Stimulated activated CD8-positive, alpha-beta memory T cell treated with anti-CD3 and anti-CD28 coated beads, Interleukin-2, amount 100 ng/mL, for 1 hour (primary cell): ENCODE measurements at places on chromosomes 6 and 20.

GRCh38 chr6:128346569-128346968 is 173.8 kb downstream of the PTPRK start:
- no peak for DNase-seq

DNA sequence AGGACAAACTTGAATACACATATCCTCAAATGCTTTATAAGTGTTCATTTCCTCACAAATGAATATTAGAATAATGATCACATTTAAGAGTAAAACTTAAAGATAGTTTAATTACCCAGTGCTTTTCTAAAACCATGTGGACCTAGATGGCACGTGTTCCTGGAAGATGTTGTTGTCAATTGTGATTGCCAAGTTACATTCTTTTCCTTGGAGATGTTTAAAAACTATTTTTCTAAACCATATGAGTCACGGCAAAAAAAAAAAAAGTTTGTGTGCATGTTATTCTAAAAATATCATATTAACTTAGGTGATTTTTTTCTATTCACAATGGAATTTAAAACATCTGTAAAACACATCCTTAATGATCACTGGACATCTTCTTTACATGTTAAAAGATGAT is 51.1 kb downstream of the RCAN2 start:
- DNase-seq = no peak

- DNase-seq = no peak
These were observed 122.5 kb upstream of the TIAM2 start for GRCh38 chr6:154872542-154873114.

GRCh38 chr20:37726971-37727956 is 33.4 kb downstream of the CTNNBL1 start:
- DNase-seq = no peak

GRCh38 chr20:3901028-3901705 is 12.0 kb downstream of the PANK2 start:
- no peak for DNase-seq

DNA sequence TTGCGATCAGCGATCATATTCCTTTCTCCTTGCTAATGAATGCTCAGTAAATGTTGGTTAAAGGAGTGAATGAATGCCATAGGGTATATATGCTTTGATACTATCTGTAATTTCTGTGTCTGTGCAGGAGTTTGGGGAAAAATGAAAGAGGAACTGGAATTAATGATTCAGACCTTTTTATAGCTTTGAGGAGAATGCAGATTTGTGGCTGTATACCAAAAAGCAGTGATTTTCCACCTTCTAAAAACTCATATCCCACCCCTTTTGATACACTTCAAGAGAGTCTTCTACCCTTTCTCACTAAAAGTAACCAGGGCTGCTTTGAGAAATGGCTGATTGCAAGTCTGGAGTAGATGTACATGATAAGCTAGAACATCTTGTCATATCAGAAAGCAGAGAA is 26.6 kb upstream of the SUMO4 start:
- no peak for DNase-seq

DNA sequence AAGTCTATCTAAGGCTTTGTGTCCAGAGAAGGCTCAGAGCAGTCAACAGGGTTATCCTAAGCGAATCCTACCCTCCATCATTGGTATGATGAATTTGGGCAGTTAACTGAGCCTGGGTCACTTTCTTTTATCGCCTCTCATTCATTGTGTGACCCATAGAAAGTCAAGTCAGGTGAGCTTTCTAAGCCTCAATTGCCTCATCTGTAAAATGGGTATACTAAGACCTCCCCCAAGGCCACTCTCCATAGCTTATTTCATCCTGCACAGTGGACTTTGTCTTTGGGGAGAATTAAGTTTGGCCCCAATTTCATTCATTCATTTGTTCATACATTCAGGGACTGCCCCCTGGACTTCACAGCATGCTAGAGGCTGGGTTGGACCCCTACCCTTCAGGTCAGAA is 110.5 kb downstream of the DHX35 start:
- no peak for DNase-seq

GRCh38 chr6:137413482-137413881 is 80.7 kb downstream of the OLIG3 start:
- no peak for DNase-seq

GRCh38 chr6:13450628-13451027 is 36.8 kb downstream of the GFOD1 start:
- no peak for DNase-seq

GRCh38 chr6:149834513-149835481 is 29.4 kb downstream of the LRP11 start:
- peak; percentile 48 for DNase-seq

DNA sequence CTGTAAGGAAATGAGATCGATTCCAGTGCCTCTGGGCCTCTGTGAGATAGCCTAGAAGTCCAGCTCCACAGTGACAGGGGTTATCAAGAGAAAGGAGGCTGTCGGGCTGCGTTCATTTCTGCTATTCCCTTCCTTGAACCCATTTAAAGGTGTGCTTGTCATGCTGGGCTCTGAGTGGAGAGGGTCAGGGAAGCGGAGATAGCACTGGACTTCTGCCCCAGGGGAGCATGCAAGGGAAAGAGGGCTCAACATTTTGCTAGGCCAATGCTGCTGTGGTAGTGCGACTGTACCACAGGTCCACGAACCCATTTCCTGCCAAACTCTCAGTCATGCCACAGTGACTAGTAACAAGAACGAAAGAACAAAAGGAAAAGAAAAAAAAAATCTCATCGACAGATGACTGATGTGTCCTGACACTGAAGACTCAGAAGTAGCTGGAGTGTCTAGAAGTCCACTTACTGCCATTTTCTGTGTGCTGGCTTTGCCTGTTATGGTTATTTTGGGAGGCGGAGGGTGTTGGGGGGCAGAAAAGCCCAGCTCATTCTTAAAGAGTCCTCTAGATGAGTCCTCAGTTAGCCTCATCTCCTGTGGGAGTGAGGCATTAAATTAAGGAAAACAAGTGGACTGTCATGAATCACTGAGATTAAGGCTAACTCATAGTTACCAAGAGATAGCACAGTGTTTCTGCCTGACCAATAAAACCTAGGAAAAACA is 8.1 kb downstream of the NEDD9 start:
- no peak for DNase-seq

GRCh38 chr6:133157995-133158394 is 83.2 kb upstream of the EYA4 start:
- DNase-seq = no peak
